CD4-positive, alpha-beta T cell treated with Interleukin-15 for 1 hour (primary cell): ENCODE measurements at places on chromosomes 7 and 10.
A peak's percentile ranks its signal among the peaks of the same experiment; 100 is the strongest.

GRCh38 chr7:88500131-88500530 is 193.4 kb upstream of the STEAP4 start:
- DNase-seq: no peak

DNA sequence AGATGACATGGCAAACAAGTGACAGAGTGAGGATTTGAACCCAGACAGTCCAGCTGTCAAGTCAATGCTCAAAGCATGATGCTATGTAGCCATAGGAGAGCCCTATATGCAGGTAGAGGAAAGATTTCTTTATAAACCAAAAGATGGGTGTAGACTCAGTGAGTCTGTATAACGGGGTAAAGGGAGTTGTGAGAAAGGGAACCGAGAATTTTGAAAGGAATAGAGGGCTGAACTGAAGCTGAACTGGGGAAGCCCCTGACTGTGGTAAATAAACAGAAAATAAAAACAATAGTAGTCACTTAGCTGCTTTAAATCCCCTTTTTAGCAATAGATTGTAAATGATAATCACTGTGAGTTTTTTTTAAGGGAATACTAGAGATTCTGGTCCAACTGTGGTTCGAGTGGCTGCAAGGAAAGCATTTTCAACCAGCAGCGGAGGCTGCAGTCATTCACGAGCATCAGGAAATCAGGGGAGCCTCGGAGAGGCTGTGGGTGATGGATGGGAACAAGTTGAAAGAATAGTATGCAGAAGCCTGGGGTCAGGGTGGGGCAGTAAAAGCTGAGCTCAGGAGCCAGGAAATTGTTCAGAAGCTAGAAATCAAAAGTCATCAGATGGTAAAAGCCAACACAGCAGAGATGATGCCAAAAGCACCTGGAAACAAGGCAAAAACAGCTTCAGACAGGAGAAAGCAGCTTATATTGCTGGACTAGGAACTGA is 393.5 kb downstream of the GFRA1 start:
- no peak for DNase-seq

DNA sequence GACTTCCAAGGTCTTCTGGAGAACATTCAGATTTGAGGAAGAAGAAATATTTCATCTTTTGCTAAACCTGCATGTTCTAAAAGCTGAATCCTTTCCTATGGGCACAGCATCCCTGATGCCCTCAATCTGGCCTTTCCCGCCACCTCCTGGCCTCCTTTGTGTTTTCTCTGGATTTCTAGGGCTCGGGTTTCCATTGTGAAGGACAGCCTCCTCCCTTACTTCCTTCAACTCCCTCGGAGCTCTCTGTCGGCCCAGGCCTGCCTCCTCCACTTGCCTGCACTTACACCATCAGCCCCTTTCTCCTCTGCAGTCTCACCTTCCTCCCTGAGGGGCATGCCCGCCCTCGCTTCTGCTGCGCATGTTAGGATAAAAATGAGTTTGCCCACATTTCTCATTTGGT is 75.4 kb downstream of the WIPF3 start:
- DNase-seq: no peak

DNA sequence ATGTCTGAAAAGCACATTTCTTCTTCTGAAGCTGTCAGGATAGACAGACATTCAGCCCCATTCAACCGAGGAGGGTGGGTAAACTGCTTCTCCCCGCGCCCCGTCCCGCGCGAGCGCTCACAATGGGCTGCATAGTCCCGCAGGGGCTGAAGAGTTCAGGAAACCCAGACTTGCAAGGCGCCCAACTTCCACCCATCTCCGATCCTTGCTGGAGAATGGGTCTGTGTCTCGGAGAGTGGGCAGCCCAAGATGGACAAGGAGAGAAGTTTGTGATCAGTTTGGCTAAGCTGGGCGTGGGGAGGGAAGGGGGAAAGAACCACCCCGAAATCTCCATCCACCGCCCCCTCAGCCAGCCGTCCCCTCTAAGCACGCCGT is 686 bp downstream of the AASS start:
- no peak for DNase-seq

DNA sequence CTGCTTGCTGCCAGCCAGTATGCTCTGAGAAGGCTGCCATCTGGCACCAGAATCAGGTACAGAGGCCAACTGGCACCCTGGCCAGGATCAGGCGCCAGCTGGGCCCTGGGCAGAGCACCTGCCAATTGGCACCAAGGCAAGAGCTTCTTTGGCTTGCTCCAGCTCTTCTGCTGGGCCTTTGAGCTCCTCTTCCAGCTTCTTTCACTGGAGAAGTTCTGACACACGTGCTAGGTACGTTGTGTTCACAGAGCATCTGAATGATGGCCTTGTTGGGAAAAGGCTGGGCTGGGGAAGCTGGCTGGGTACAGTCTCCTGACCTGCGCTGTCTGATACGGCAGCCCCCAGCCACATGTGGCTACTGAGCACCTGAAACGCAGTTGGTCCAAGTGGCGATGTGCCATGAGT is 31.7 kb upstream of the OPALIN start:
- no peak for DNase-seq

DNA sequence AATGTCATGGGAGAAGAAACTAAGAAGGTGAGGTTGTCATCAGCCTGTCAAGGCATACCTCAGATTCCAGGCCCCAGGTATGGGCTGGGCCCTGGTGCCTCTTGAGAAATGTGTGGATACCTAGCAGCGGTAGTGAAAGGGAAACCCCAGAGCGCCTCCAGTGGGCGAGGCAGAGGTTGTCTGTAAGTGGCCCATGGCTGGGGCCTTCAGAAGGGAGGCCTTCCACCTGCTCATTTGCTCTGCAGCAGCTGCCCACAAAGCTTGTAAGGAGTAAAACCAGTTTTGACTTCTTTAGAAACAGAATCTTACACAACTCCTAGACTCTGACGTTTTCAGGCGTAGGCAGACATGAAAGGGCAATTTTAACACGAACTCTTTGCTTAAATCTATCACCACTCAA is 509.9 kb downstream of the PARD3 start:
- no peak for DNase-seq

GRCh38 chr7:111393011-111393754 is 169.1 kb downstream of the IMMP2L start:
- DNase-seq: no peak

DNA sequence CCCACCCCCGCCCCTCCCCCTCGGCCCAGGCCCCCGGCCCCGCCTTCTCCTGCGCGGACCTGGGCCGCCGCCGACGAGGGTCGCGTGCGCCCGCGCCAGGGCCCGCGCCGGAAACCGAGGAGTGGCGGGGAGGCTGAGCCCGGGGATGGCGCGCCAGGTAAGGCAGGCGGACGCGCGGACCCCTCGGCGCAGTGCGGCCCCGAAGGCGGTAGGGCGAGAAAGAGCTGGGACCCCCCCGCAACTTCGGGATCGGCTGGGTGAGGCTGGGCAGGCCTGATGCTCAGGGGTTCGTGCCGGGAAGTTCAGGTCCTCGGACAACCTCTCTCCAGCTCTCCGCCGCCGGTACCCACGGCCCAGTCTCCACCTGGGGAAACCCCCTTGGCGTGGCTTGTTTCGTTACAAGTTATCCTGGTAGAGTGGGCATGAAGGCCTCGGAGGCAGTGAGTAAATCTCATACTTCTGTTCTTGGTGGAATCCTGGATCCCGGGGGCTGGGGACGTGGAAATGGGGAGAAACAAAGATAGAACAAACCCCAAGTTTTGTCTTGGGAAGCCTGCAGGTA is 58.4 kb downstream of the ZNF467 start:
- peak; percentile 38 for DNase-seq

- DNase-seq: no peak
These were observed 73.9 kb upstream of the CABCOCO1 start for GRCh38 chr10:61588770-61589211.

DNA sequence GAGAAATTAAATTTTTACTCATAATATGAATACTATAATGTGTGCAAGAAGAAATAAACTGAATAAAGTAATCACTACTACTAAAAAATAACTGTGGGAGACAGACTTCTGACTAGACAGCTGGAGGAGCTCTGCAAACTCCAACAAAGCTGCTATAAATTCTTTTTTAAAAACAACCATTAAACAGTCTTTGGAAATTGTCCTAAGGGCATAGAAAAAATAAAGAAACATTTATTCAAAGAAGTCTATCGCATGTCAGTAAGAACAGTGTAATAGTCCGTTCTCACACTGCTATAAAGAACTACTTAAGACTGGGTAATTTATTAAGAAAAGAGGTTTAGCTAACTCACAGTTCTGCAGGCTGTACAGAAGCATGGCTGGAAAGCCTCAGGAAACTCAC is 56.0 kb downstream of the ZPBP start:
- DNase-seq: no peak

DNA sequence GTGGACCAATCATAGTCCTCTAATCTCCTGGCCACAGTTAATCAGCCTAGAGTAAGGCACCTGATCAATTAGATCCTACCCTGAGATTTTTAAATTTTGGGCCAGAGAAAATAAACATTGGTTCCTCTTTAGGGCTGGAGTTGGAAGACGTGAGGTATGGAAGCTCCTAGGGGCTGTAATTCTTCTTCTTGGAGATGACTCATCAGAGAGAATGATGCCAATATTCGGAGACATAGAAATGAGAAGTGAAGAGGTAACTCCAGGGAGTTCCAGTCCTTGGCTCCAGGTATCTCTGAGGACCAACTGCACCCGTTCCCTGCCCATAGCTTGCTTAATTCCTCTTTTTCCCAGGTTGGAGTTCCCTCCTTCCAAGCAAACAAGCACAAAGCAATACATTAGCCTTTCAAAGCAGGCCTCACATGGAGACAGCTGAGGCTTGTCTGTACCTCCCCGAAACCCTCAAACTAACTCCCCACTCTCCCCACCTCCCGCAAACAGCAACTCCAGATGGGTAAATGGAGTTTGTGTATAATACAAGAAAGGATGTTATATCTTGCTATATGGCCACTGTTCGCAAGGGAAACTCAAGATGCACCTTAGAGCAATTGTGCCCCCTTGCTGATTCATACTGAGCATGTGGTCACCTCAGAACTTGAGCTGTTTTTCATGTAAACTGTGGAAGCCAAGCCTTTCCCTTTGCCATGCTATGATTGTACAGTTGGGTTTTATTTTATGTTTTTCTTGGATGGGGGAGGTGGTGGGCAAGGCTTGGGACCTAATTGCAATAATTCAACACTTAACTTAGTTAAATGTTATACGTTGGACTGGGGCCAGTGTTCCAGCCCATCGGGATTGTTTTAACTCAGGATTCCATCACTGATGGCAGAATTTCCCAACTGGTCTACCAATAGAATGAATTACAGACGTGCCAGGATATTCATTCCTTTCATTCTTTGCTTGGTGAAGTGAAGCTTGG is 29.3 kb downstream of the PIK3AP1 start:
- DNase-seq: no peak

DNA sequence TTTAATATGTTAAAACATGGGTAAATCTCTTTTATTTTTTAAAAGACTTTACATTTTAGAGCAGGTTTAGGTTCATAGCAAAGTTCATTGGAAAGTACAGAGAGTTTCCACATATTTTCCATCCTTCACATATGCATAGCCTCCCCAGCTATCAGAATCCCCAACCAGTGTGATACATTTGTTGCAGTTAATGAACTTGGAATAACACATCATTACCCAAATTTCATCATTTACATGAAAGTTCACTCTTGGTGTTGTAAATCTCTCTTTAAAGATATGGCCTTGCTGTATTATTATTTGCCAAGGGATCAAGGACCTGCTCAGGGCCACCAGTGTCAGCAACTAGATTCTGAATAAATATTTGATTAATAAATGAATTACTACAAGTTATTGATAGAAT is 263.4 kb downstream of the CDK14 start:
- DNase-seq: no peak

GRCh38 chr7:36175886-36176285 is 22.8 kb downstream of the EEPD1 start:
- peak; percentile 63 for DNase-seq

DNA sequence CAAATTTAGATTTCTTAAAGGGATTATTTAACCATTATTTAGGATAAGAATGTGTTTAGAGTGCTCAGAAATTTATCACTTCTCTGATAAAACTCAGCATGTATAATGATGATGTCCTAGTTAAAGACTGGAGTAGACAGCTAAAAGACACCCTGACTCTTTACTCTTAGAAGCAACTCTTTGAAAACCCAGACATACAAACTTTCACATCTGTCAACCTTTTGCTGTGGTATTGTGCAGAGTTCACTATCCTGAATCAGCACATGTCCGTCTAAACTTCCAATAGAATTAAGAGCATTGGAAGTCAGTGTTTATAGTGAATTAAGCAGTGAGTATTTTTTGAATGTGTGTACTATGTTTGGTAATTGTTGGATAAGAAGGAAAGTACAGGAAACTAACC is 24.9 kb downstream of the ZNRF2 start:
- no peak for DNase-seq

DNA sequence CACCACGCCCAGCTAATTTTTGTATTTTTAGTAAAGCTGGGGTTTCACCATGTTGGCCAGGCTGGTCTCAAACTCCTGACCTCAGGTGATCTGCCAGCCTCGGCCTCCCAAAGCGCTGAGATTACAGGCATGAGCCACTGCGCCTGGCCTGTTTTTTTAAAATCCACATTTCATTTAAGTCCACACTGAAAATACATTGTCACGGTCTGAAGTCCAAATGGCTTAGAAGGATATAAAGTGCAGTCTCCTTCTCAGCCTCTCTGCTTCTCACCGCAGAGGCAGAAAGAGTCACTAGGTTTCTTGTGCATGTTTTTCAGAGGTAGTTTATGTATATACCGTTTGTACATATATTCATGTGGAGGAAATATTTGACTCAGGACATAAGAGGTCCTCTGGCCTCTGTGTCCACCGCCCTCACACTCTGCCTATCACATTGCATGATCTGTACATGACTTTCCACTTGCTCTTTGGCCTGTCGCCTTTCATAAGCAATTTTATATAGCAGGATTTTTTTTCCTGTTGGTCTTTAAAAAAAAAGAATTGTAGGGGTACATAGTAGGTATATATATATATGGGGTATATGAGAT is 42.9 kb downstream of the BLNK start:
- no peak for DNase-seq

- DNase-seq: no peak
These were observed 7.5 kb upstream of the JAKMIP3 start for GRCh38 chr10:132058111-132058745.
